ENCODE measurements at places on chromosomes 7 and 10. TPM values are rescaled to one million over a fixed set of nuclear protein-coding genes. Genes with fewer than 3 reads are reported as not detected.
A peak's percentile ranks its signal among the peaks of the same experiment; 100 is the strongest.

DNA sequence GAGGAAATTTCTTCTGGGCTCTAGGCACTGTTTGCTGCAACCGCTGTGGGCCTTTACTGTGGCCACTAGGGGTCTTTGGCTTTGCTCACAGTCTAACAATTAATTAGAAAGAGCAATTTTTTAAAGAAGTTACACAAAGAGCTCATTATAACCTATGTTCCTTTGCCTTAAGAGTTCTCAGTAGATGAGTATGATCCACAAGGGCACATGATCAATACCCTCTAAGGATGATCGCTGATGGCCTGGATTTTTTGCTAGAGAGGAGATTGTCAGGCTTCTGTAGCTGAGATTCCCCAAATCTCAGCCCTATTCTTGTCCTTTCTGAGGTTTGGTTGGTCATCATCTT lies 80.8 kb upstream of the RHOBTB1 start:
- H3K4me1 ChIP-seq, result no peaks in the 10 kb centered on the region
- no peak for DNase-seq
- no peak overlapping the region for H3K27ac ChIP-seq
- H3K27me3 ChIP-seq, result no peaks in the 10 kb centered on the region

DNA sequence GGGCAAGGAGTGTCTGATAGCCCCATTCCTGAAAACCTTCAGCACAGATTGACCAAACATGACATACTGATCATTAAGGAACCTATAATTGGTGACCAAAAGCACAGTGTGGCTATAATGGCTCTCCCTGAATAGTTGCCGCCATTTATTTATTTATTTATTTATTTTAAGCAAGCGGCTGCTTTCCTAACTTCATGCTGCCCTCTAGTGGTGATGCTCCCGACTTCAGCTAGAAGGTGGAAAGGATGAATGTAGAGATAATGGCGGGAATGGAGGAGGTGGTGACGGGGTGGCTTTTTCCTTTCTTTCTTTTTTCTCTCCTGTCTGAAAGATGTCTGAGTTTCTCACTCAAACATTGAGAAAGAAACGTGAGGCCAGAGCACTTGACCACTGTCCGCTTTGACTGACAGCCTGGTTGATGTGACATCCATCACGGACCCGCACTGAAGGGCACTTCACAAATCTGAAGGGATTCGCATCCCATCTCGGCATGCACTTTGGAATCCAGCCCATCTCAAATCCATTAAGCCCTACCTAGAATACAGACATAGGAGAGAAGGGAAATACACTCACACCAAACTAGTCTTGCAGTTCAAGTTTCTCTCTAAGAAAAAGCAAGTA lies 1090.1 kb downstream of the KCNMA1 start:
- H3K27ac ChIP-seq, result no peak overlapping the region
- H3K27me3 ChIP-seq, result no peaks in the 10 kb centered on the region
- no peaks in the 10 kb centered on the region for H3K36me3 ChIP-seq
- H3K4me3 ChIP-seq, result peak overlapping the region; percentile 48

DNA sequence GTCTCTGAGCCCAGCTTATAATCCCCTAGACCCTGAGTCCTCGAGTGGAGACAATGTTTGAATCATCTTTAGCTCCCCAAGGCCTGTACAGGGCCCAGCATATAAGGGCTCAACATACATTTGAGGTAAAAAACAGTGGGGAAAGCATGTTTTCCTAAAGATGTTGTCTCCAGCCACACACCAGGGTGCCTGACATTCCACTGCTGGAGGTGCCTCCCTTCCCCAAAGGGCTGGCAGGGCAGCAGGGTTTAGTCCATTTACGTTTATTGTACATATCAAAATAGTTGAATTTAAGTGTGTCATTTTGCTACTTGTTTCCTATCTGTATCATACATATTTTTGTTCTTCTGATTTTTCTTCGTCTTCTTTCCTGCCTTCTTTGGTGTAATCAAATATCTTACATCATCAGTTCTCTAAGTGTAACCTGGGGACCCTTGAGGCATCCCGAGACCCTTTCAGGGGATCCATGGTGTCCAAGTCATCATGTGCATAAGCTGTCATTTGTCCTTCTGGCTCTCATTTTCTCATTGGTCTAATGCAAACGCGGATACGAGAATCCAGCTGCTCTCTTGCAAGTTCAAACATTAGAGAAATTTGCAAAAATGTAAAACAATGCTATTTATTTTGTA lies 101.6 kb downstream of the PDGFA start:
- no peak overlapping the region for H3K4me3 ChIP-seq
- H3K27me3 ChIP-seq, result no peaks in the 10 kb centered on the region
- no peaks in the 10 kb centered on the region for H3K36me3 ChIP-seq
- peaks cover 7% of the 10 kb centered on the region for H3K4me1 ChIP-seq
- no peak overlapping the region for H3K27ac ChIP-seq
- DNase-seq, result no peak

GRCh38 chr10:126085806-126086205 lies 189.4 kb downstream of the FANK1 start:
- DNase-seq, result no peak
- H3K36me3 ChIP-seq, result no peaks in the 10 kb centered on the region
- H3K27me3 ChIP-seq, result no peaks in the 10 kb centered on the region

DNA sequence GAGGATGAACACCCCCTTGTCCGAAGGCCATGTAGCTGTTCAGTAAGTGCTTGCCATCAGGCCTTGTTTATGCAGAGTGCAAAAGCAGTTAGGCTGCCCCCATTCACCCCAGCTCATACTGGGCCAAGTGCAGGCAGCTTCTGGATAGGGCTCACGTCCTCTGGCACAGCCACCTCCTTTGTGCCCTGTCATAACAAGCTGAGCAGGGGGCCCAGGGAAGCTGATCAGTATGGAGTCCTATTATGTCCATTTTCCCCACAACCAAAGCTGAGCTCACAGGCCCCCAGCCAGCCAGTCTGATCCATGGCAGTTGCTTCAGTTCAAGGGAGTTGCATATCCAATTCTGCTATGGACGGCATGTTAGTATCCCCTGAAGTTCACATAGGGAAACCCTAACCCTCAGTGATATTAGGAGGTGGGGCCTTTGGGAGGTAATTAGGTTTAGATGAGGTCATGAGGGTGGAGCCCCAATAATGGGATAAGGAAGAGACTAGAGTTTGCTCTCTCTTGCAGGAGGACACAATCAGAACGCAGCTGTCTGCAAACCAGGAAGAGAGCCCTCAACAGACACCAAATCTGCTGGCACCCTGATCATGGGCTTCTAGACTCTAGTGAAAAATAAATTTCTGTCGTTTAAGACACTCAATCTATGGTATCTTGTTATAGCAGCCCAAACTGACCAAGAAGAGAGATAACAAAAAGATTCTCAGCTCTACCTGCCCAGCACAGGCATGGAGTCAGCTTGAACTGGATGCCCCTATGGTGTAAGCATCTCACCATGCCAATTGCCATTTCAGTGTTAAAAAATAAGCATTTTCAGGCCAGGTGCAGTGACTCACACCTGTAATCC lies 155.9 kb downstream of the FGFR2 start:
- H3K27me3 ChIP-seq, result no peaks in the 10 kb centered on the region
- H3K36me3 ChIP-seq, result no peaks in the 10 kb centered on the region
- DNase-seq, result no peak

Gene IL6
- total RNA-seq, result 151 TPM

Gene GRID2IP
- 0.35 TPM for total RNA-seq

GRCh38 chr7:74474271-74474865 lies 20.7 kb downstream of the GTF2IRD1 start:
- no peak for DNase-seq
- H3K36me3 ChIP-seq, result no peaks in the 10 kb centered on the region
- no peak overlapping the region for H3K4me3 ChIP-seq
- peaks cover 32% of the 10 kb centered on the region for H3K4me1 ChIP-seq

- H3K4me1 ChIP-seq, result peaks cover 41% of the 10 kb centered on the region
- DNase-seq, result no peak
- H3K27me3 ChIP-seq, result no peaks in the 10 kb centered on the region
- H3K36me3 ChIP-seq, result no peaks in the 10 kb centered on the region
Measured at GRCh38 chr10:80461208-80462183, 7.4 kb downstream of the TSPAN14 start.

Data from thoracic aorta (tissue), 2 donors.